ENCODE measurements at places on chromosomes 2 and 18.

- no peak for DNase-seq
Observed at GRCh38 chr2:160298960-160299359, 98.9 kb upstream of the ITGB6 start.

- no peak for DNase-seq
Observed at GRCh38 chr18:49273241-49273880, 187.1 kb downstream of the DYM start.

DNA sequence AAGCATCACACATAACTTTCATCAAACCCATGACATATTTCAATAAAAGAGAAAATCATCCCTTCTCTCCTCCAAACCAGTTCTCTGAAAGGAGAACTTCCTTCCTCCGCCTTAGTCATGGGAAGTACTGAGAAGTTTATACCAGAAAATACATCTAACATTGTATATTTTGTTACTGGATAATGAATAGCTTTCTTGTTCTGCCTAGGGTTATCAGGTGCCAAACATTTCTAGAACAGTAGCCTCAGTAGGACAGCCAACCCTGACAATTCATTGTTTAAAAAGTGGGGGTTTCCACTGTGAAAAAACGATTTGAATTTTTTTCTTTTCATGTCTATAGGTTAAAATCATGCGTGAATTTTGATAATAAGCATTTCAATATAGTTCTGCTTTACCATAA is 16.0 kb upstream of the DAW1 start:
- no peak for DNase-seq

DNA sequence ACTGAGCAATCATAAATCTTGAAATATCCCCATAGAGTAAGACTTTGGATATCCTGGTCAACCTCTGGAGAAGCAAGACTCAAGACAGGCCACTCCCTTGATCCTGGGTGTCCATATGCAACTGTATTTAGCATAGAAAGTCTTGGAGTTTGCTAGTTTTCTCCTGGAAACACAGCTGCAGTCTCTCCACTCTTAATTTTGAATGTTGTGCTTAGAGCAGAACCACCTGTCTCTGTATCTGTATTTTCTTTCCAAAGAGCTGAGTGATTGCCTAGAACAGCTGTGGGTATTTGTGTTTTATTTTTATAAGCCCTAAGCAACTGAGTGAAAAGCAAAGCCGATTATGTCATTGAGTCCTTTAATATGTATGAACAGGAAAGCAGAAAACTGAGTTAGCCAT is 64.1 kb upstream of the ADAM23 start:
- no peak for DNase-seq

GRCh38 chr2:188819792-188820191 is 154.4 kb upstream of the COL3A1 start:
- no peak for DNase-seq

- no peak for DNase-seq
Observed at GRCh38 chr2:108923736-108924579, 65.1 kb downstream of the EDAR start.

DNA sequence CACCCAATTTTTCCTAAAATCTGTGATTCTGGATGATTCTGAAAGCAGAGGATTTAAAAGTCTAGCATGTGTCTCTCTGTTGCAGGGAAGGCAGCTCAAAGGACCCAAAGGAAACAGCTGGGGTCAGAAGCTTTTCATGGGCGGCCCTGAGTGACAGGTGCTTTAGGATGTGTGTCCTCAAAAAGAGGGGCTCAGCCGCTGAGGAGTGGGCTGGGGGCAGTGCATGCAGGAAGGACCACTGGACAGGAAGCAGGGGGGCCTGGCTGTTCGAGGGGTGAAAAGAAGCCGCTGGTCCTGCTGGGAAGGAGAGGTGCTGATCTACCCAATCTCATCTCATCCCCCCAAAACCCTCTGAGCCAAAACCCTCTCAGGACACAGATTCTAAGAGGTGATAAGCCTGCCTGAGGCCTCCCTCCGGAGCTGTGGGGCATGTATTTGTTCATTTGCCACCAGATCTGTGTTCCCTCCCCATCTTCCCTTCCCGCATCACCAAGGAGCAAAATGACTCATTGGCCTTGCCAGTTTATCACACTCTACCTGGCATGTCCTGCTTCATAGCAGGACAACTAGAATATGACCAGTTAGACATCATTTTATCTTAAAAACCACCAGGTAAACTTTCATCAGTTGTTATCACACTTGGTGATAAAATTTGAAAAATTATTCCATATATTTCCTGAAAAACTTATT is 98.8 kb upstream of the MGAT4A start:
- DNase-seq = no peak

GRCh38 chr2:4635289-4635688 is 931.9 kb downstream of the DCDC2C start:
- DNase-seq = no peak

DNA sequence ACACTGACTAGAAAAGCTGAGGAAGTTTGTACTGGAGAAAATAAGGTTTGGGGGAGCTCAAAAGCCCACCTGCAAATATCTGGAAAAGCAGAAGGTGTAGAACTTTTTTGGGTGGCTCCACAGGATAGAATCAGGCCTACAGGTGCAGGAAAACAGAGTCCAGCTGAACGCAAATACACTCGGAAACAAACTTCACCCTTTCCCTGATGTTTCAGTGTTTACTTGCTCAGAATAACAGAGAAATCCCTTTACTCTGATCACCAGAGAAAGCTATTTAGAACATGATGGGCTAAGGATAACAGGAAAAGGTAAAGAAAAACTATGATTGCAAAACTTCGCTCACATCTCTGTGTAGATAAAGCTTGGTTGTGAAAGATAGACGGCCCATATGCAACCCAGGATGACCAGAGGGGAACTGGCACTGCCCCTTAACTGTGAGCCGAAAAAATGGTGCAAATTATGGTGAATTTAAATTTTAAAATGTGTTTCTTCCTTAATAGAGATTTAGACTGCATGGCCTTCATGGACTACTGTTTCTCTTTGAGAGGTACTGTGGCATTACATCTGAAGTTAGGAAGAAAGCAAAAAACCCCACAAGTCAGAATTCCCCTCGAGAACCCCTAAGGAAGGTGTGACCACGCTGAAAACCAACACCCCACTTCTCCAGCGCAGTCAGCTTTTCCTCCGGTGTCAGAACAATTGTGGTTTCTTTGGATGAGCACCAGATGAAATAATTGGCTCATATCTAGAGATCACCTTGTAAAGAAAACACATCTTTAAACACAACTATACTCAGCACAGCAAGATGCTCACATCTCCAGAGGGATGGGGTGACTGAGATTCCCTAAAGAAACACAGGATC is 84.5 kb upstream of the TMEM247 start:
- DNase-seq = no peak

- no peak for DNase-seq
Observed at GRCh38 chr2:15184491-15184890, 376.6 kb downstream of the NBAS start.

DNA sequence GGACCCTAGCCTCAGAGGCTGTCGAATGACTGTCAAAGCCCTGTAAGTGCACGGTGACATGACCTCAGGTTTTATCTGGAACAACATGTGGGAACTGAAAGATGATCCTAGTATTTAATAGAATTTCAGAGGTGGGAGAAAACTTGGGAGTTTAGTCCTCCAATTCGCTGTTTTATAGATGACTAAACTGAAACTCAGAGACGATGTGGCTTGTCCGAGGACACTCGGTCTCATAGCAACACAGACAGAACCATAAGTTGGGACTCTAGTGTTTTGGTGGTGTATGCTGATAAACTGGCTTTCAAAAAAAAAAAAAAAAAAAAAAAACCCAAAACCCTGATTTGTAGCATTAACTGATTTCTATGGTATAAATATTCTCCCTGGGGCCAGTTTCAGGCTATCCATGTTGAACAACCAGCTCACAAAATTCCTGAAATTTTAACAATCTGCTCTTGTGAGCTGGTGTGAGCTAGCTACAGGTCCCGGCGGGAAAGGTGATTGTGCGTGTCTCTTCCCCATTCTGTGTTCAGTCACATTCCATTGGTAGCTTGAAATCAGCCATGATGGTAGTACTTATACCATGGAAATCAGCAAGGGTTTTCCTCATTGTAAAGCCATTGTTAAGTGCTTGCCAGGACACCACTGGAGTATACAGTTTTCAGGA is 195.5 kb upstream of the EPAS1 start:
- no peak for DNase-seq

- no peak for DNase-seq
Observed at GRCh38 chr18:58937071-58937886, 72.6 kb downstream of the ZNF532 start.

DNA sequence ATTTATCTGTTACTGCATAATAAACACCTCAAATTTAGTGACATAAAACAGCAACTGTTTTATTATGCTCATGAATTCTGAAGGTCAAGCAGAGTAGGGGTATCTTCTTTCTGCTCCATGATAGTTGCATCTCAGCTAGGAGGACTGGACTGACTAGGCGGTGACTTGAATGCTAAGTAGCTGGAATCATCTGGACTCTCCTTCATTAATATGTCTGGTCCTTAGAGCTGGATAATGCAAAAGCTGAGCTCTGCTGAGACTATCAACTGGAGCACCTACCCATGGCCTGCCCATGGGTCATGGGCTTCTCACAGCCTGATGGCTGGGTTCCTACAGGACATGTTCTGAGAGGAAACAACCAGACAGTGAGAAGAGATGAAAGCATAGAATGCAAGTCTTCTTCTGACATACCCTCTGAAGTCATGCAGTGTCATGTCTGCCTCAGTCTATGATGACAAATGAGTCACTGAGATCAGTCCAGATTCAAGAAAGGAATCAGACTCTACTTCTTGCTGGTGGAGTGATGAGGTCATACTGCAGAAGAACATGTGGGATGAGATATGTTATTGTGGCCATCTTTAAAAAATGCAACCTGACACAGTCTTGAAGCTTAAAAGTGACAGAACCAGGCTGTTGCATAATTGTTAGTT is 174.2 kb upstream of the OSR1 start:
- DNase-seq = no peak

- DNase-seq = no peak
Observed at GRCh38 chr18:3265564-3266033, 3.7 kb downstream of the MYL12B start.

- no peak for DNase-seq
Observed at GRCh38 chr2:95392730-95393455, 9.6 kb upstream of the FAHD2A start.

GRCh38 chr2:225112362-225113126 is 70.3 kb upstream of the DOCK10 start:
- no peak for DNase-seq

DNA sequence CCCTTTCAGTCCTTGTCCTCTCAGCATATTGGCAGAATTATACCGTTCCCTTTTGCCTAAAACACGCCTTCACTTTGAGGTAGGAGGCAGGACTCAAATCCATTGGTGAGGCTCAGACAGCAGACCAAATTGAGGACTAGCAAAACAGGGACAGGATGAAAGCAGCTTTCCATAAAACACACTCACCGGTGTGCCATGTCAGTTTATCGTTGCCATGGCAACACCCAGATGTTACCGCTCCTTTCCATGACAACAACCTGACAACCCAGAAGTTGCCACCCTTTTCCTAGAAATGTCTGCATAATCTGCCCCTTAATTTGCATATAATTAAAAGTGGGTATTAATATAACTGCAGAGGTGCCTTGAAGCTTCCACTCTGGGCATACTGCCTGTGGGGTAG is 730.4 kb downstream of the METTL4 start:
- no peak for DNase-seq

DNA sequence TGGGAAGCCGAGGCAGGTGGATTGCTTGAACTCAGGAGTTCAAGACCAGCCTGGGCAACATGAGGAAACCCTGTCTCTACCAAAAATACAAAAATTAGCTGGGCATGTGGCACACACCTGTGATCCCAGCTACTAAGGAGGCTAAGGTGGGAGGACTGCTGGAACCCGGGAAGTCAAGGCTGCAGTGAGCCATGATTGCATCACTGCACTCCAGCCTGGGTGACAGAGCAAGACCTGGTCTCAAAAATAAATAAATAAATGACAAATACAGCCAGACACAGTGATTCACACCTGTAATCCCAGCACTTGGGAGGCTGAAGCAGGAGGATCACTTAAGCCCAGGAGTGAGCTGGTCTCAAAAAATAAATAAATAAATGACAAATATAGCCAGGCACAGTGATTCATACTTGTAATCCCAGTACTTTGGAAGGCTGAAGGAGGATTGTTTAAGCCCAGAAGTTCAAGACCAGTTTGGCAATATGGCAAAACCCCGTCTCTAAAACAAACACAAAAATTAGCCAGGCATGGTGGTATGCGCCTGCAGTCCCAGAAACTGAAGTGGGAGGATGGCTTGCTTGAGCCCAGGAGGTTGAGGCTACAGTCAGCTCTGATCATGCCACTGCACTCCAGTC is 6.2 kb downstream of the KANSL3 start:
- no peak for DNase-seq

GRCh38 chr18:6145645-6146306 is 250.5 kb upstream of the TMEM200C start:
- no peak for DNase-seq

- no peak for DNase-seq
Observed at GRCh38 chr2:45010702-45011012, 1.4 kb upstream of the SIX2 start.

GRCh38 chr2:229174794-229175496 is 96.1 kb downstream of the PID1 start:
- no peak for DNase-seq

DNA sequence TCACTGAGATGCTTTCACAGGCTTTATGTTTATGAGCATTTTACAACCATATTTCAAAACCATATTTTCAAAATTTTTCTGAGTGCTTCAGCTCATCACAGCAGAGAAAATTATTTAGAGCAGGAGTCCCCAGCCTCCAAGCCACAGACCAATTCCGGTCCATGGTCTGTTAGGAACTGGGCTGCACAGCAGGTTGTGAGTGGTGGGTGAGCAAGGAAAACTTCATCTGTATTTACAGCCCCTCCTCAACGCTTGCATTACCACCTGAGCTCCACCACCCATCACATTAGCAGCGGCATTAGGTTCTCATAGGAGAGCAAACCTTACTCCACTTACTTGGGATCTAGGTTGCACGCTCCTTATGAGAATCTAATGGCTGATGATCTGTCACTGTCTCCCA is 165.6 kb downstream of the SEPTIN10 start:
- no peak for DNase-seq

- DNase-seq = no peak
Observed at GRCh38 chr2:237861875-237862527, 2.6 kb downstream of the RAMP1 start.

- no peak for DNase-seq
Observed at GRCh38 chr2:178933493-178933892, 116.4 kb downstream of the CCDC141 start.

GRCh38 chr2:228720895-228721294 is 539.4 kb upstream of the SPHKAP start:
- no peak for DNase-seq

- DNase-seq = no peak
Observed at GRCh38 chr2:204933735-204934374, 388.6 kb downstream of the PARD3B start.

- DNase-seq = no peak
Observed at GRCh38 chr2:70181363-70181956, 9.4 kb downstream of the C2orf42 start.

GRCh38 chr2:234245945-234246344 is 195.4 kb downstream of the SPP2 start:
- DNase-seq = no peak
